ENCODE measurements at places on chromosomes 6 and 20.

GRCh38 chr6:46199387-46199786 lies 28.6 kb upstream of the ENPP5 start:
- DNase-seq: no peak

DNA sequence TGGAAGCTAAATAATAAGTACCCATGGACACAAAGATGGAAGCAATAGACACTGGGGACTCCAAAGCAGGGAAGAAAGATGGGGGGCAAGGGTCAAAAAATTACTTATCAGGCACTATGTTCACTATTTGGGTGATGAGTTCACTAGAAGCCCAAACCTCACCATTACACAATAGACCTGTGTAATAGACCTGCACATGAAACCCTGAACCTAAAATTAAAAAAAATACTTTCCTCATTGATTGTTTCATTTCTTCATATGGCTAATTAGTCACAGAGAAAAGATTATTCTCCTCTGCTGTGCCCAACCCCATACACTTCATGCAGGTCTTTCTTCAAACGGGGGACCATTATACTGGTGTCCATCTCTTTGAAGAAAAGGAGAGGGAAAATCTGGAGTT lies 213.0 kb upstream of the DTNBP1 start:
- no peak for DNase-seq

GRCh38 chr20:10218536-10219451 lies at the start of gene SNAP25:
Gene SNAP25 (plus strand): TSS chr20:10218830. CDS start chr20:10275492, 56,662 bp downstream.
- no peak for DNase-seq

DNA sequence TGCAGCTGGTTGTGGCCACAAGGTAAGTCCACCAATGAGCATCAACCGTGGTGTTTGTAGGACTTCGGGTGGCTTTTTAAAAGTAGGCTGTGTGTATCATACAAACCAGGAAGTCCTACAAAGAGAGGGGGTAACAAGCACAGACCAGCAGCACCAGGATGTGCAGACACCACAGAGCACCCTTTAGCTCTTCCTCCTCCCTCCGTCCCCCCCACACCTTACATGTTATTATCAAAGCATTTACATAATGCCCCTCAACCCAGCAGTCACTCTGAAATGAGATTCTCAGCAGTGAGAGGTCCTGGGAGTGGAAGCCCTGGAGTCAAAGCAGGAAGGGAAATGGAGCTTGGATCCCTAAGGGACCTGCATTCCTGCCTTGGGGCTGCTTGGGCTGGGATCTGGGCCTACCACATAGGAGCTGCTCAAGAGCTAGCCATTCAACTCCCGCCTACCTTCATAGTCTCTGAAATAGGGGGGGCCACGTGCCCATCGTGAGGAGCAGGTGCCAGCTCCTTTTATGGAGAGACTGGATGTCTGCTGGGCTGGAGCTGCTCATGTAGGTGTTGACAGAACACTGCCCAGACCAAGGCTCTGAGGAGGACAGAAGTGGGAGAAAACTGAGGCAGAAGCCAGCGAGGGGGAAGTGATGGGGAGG lies 90.6 kb downstream of the PSMB1 start:
- no peak for DNase-seq

- DNase-seq: no peak
Measured at GRCh38 chr20:36273414-36274180, 32.5 kb upstream of the DLGAP4 start.

- no peak for DNase-seq
Measured at GRCh38 chr6:121627761-121628160, 192.3 kb downstream of the GJA1 start.

DNA sequence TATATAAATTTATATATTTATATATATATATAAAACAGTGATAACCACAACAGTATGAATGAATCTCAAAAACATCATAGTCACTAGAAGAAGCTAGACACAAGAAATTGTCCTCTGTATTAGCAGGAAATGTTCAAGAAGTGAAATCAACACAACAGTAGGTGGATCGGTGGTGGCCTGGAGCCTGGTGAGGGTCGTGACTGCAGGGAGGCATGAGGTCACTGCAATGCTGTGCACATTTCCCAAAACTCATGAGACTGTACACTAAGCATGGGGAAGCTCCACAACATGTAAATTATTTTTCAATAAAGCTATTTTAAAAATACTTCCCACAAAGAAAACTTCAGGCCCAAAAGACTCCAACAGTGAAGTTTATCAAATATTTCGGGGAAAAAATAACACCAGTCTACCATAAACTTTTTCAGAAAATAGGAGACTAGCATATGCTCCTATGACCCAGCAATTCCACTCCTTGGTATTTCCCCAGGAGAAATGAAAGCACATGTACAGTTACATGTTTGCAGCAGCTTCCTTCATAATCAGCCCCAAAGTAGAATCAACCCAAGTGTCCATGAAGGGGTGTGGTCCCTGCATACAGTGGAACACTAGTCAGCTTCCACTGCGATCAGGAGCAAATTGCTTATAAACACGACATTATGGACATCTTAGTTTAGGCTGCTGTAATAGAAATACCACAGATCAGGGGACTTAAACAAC lies 144.2 kb downstream of the TBXT start:
- DNase-seq: no peak

- no peak for DNase-seq
Measured at GRCh38 chr6:36684447-36684812, 5.9 kb downstream of the CDKN1A start.

DNA sequence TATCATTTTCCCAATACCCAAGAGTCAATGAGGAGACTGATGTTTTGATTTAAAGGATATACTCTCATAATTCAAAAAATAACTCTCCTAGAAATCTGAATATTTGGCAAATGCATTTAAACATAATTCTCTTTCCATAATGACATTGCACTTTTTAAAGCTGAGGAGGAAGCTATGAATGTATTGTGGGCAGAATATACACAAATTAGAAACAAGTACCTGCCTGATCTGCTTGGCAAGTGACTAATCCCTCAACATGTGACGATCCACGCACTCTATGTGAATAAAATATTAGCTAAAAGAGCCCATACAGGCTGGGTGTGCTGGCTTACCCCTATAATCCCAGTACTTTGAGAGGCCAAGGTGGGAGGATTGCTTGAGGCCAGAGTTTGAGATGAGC lies 88.3 kb upstream of the CCDC28A start:
- no peak for DNase-seq

DNA sequence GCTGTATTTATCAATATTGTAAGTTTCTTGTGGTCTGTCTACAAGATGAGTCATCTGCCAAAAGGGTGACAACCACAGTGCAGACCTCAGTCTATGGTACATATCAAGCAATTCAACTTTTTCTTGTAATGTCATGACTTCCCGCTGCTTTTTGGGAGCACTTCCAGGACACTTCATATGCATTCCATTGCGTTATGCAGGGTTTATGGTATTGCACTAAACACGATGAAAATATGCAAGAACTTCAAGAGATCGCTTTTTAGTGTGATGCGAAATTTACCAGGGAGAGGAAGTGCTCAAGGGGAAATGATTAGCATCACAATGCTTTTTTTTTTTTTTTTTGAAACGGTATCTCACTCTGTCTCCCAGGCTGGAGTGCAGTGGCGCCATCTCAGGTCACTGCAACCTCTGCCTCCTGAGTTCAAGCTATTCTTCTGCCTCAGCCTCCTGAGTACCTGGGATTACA lies 166.5 kb downstream of the TFAP2A start:
- DNase-seq: no peak

GRCh38 chr20:53195876-53196610 lies 223.9 kb downstream of the TSHZ2 start:
- DNase-seq: no peak

Data from Peyer's patch (tissue), 4 donors.